Caudate nucleus (tissue), 63 donors: ENCODE measurements at places on chromosomes 13 and 19.

- DNase-seq = no peak
Measured at GRCh38 chr13:112725346-112726015, 35.6 kb downstream of the ATP11A start.

DNA sequence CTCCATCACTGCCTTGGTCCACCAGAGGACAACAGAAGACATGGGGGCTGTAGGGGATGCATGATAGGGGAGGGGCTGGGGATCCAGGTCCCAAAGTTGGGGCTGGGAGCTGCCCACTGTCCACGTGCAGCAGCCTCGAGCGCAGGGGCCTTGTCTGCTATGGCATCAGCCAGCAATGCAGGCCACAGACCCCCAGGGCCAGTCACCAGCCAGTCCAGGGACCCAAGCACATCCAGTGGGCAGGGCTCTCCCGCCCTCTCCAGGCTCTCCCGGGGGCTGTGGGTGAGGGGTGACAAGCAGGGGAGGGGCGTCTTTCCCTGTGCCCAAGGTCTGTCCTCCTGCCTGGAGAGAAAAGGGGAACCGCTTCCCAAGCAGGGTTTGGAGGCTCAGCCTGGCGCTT lies 32.8 kb downstream of the PEPD start:
- no peak for DNase-seq

DNA sequence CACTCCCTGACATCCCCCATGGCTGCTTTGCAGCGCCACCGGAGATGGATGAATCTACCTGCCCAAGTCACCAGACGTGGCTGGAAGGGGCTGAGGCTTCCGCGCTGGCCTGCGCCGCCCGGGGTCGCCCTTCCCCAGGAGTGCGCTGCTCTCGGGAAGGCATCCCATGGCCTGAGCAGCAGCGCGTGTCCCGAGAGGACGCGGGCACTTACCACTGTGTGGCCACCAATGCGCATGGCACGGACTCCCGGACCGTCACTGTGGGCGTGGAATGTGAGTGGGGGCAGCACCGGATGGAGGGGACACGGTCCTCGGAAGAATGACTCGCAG lies 4.6 kb downstream of the ICAM5 start:
- no peak for DNase-seq

GRCh38 chr19:58476498-58477015 lies 405 bp downstream of the ZNF446 start:
- DNase-seq = no peak

GRCh38 chr19:6911523-6911922 lies 24.1 kb downstream of the ADGRE1 start:
- no peak for DNase-seq

GRCh38 chr13:99657848-99658260 lies 156.6 kb downstream of the TM9SF2 start:
- DNase-seq = no peak

DNA sequence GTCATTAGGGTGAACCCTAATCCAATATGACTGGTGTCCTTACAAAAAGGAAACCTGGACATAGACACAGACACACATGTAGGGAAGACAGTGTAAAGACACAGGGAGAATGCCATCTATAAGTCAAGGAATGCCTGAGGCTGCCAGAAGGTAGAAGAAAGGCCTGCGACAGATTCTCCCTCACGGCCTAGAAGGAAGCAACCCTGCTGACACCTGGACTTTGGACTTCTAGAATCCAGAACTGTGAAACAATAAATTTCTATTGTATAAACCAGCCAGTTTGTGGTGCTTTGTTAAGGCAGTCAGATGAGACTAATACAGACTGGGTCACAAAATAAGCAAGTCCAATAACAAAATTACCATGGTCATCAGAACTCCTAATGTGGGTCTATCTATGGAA lies 120.4 kb downstream of the ENOX1 start:
- no peak for DNase-seq
